ENCODE measurements at places on chromosomes 7 and 10.
A peak's percentile ranks its signal among the peaks of the same experiment; 100 is the strongest.

DNA sequence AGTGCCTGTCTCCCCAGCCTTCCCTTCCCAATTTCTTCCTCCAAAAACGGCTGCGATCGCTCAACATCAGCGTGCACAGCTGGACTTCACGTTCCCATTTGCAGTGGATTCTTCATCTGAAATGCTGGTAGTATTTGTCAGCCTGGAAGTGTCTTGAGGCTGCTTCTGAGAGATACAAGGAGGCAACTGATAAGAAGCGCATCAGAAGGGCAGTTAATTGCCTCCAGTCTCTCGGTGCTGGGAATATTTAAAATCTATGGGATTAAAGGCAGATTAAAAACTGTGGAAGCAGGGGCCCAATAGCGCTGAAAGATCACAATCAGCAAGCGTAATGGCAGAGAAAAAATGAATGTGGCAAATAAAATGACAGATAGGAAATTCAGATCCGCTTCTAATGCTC, 450.0 kb downstream of the GATA3 start:
- no peak for DNase-seq

DNA sequence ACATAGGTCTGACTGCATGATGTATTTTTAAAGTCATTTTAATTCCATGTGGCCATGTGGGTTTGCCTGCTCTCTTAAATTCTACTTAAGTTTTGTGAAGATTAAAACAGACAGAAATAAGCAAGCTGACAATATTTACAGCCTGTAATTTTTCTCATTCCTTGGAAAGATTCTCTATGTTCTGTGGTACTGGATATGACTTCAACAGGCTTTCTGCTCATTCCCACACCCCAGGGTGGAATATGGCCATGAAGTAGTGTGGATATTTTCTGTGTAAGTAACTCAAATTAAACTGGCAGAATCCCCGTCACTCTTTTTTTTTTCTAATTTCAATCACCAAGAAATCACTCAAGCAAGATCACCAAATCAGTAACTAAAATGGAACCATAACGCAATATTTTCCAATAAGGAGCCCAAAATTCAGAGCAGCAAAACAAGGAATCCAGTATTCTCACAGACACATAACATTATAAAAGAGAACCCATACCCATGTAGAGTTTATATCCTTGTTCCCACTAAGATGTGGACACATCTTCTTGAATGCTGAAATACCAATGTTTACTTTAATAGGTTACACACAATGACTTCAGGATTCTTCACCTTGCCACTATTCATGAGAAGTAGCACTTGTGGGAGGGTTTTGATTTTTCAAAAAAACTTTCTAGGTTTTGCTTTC, 5.7 kb downstream of the HOXA5 start:
- DNase-seq, result no peak

- DNase-seq, result no peak
Measured at GRCh38 chr7:129376778-129377700, 57.2 kb upstream of the STRIP2 start.

GRCh38 chr10:71773221-71773971, at the start of gene VSIR:
Gene VSIR (minus strand): TSS chr10:71773520. CDS start chr10:71773439, 81 bp downstream.
- peak; percentile 95 for DNase-seq

Measured in HEK293T (cell line).